NCI-H187 treated with DMSO at 0.1 percent for 48 hours (cell line): ENCODE measurements at places on chromosomes 1 and 21.
A peak's percentile ranks its signal among the peaks of the same experiment; 100 is the strongest.

DNA sequence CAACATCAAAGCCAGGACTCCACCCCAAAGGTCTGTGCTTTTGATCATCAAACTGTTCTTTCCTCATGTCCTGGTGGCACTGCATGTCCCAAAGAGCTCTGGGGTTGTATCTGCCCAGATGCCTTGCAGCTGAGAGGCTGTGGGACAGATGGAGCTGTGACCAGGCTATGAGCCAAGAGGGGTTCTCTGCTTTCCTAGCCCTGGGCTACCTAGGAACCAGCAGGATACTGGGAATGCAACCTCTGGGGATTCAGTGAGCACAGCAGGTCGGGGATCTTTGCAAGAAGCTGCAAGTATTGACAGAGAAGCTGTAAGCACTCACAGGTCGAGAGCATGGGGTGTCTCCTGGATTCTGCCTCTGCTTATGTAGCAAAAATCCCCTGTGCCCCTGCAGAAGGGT is 186.6 kb downstream of the GRIK3 start:
- no peak for DNase-seq

DNA sequence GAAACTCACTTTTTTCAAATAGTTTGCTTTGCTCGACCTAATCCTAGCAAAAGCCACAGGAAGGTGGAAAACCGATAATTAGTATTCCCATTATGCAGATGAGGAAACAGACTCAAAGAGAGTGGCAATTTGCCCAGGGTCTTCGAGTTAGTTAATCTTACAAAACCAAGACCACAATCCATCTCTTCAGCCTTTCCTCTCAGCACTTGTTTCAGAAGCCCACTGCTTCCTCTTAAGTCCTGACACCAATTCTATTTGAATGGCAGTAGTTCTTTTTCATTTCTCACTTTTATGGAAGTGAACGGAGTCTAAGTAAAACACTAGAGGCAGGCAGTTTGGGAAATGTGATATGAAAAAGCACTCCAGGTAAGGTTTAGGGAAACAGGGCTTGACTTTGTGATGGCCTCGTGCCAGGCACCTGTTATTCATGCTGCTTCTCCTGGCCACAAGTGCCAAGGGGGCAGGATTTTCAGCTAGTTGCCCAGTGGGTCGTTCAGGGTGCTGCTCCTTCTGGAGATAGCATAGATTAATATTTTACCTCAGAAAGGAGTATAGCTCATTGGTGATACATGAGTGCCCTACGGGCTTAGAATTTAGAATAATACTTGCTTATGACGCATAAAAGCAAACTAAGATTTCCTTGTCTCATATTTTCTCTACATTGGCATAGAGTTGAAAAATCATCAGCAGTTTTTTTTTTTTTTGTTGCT is 76.6 kb upstream of the NRIP1 start:
- no peak for DNase-seq

DNA sequence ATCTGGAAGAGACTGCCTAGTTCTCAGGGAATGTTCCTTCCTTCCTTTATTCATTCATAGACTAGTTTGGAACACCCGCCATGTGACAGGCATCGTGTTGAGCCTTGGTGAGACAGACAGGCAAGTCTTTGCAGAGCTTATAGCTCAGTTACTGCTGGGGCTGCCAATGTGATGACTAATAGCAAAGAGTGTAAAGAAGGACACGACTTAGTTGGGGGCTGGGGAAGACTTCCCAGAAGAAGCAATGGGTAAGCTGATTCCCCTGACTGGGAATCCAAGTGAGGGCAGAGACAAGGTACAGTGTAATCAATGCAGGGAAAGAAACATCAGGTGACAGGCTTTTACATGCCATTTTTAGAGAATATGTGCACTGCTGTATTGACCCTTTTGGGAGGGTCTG is 51.2 kb downstream of the TENT5C start:
- no peak for DNase-seq

GRCh38 chr1:13930151-13930550 is 230.2 kb downstream of the PRDM2 start:
- DNase-seq: no peak

- no peak for DNase-seq
Measured at GRCh38 chr1:55957276-55957675, 622.1 kb downstream of the PLPP3 start.

- DNase-seq: no peak
Measured at GRCh38 chr1:36705629-36706028, 222.9 kb upstream of the CSF3R start.

DNA sequence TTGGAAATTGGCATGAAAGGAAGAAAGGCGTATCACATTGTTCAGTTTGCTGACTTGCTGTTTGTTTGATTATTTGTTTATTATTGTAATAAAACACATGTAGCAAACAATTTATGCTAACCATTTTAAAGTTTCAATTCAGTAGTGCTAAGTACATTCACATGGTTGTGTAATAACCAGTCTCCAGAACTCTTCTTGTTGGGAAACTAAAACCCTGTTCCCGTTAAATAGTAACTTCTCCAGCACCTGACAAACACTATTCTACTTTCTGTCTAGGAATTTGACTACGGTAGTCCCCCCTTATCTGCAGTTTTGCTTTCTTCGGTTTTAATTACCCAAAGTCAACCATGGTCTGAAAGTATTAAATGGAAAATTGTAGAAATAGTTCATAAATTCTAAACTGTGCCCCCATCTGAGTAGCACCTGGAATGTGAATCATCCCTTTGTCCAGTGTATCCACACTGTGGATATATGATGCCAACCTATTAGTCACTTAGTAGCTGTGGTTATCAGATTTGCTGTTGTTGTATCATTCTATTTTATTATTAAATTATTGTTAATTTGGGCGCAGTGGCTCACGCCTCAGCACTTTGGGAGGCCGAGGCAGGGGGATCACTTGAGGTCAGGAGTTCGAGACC is 5.5 kb downstream of the MORC3 start:
- no peak for DNase-seq

GRCh38 chr1:25026730-25027450 is 96.8 kb upstream of the RUNX3 start:
- no peak for DNase-seq

GRCh38 chr1:86156566-86157455 is at the start of gene COL24A1:
COL24A1 (minus strand) TSS chr1:86156772; CDS start chr1:86156396, 376 bp downstream.
- DNase-seq: no peak

GRCh38 chr1:246709835-246710234 is 14.4 kb upstream of the SCCPDH start:
- no peak for DNase-seq

DNA sequence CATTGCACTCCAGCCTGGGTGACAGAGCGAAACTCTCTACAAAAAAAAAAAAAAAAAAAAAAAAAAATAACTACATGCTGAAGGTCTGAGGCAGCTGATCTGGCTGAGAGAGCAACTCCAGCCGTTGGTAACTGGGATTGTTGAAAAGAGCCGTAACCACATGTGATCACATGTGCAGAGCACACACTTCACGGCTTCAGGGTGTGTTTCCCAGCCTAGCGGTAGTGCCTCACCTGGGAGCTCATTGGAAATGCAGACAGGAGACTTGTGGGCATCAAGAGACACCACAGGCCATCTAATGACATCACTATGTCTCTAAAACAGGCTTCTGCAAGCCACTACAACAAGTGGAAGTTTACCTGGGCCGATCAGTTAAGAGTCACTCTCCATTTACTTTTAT is 11.8 kb upstream of the OTUD7B start:
- DNase-seq: peak; percentile 81

DNA sequence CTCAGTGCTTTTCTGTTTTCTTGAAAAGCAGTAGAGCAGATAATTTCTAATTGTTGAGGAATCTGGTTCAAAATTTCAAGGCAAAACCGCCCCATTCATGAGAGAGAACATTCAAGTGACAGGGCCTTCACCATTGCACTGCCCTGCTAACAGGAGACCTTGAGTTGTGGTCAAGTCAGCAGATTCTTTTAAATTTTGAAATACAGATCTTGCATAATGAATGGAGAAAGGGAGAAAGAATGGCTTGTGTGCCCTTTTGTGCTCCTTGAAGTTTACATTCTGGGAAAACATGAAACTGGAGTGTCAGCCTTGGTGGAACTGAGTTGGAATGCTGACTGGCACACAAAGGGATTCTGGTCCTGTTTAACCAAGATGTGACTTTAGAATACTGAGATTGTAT is 164.5 kb upstream of the UBE2U start:
- no peak for DNase-seq

DNA sequence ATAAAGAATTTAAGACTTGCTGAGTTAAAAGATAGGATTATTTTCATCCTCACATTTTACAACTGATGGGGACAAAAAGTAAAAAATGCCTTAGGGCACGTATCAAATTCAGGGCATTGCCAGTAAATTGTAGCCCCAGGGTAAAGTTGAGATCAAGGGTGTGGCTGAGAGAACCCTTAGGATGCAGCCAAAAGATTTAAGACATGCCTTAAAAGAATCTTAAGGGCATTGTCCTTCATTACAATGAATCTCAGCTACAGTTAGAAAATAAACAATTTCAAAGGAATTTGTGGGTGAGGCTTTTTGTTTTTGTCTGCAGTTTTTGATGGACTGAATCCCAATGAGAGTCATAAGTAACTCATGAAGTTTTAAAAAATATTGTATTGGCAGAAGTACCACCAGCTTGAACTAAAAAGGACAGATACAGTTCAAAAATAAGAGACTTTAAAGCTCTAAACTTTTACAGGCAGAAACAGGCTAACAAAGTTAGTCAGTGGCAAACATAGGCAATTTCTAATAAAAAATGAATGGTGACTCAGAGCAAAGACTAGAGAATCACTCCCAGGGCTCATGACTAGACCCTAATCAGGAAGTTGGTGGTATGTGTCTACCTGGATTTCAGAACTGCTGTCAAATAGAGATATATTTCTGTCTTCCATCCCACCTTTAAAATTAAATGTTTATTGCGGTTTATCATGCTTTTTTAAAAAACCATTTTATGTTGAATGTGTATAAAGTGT is 165.1 kb upstream of the SNX7 start:
- no peak for DNase-seq

GRCh38 chr1:227729881-227730629 is 5.0 kb downstream of the JMJD4 start:
- DNase-seq: no peak

DNA sequence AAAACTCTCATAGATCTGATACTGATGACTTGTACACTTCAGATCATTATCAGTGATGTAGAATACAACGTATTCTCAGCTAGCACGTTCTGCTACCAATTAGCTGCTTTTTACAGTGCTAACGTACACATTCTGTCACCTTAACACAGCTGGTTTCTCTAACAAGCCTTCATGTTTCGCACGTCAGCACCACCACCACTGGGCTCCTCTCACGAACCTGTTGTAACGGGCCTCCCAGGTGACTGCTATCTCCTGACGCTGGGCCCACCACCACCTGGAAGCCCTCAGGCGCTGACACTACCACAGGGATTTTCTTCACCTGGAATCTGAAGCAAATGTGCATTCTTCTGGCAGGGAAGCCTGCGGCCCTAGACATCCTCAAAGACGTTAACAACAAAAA is 19.8 kb downstream of the TOMM20 start:
- no peak for DNase-seq

- no peak for DNase-seq
Measured at GRCh38 chr21:31136891-31137290, 98.6 kb upstream of the KRTAP19-8 start.

- DNase-seq: no peak
Measured at GRCh38 chr1:81738875-81739274, 61.9 kb upstream of the ADGRL2 start.
